ENCODE measurements at places on chromosomes 16 and 17. TPM values are rescaled to one million over a fixed set of nuclear protein-coding genes. Genes with fewer than 3 reads are reported as not detected.

DNA sequence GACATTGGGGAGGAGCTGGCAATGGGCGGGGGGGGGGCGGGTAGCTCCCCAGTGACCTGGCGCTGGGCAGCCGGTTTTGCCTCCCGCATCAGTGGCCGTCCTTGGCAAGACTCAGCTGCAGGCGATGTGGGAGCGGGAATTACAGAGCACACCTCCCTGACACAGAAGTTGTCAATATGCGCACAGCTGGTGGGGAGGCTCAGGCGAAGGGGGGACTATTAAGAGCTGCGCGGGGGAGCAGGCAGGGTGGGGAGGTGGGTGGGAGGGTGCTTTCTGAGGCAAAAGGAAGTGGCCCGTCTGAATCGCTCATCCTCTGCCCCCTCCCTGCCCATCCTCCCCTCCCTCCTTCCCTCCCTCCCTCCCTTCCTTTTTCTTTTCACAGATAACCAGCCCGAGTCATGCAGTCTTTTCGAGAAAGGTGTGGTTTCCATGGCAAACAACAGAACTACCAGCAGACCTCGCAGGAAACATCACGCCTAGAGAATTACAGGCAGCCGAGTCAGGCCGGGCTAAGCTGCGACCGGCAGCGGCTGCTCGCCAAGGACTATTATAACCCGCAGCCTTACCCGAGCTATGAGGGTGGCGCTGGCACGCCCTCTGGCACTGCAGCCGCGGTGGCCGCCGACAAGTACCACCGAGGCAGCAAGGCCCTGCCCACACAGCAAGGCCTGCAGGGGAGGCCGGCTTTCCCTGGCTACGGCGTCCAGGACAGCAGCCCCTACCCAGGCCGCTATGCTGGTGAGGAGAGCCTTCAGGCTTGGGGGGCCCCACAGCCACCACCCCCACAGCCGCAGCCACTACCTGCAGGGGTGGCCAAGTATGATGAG is 44.0 kb downstream of the SREBF1 start:
- DNase-seq: peak; percentile 64

DNA sequence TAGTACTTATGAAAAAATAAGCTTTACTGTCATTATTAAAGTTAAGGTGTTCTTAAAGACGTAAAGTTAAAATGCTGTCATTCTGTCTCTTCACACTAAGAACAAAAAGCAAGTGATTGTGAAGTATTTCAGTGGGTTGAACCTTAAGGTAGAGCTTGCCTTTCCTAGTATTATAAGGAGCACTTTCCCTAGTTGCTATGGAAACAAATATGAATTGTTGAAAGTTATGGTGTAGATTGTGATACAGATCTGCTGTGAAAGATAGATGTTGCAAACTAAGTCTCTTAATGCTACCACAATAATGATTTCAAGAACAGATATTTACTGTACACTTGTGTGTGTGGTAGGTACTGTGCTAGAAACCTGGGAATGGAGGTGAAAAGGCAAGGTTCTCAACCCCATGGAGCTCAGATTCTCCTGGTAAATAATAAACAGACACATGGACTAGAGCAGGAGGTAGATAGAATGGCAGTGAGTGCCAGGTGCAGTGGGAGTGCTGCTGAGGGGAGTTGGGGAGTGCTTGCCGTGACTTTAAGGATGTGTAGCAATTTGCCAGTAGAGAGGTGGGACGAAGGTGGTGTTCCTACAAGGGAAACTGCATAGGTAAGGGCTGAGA is 34.7 kb downstream of the MRTFB start:
- DNase-seq: no peak

GRCh38 chr16:23859713-23860269 is 24.0 kb downstream of the PRKCB start:
- DNase-seq: no peak

DNA sequence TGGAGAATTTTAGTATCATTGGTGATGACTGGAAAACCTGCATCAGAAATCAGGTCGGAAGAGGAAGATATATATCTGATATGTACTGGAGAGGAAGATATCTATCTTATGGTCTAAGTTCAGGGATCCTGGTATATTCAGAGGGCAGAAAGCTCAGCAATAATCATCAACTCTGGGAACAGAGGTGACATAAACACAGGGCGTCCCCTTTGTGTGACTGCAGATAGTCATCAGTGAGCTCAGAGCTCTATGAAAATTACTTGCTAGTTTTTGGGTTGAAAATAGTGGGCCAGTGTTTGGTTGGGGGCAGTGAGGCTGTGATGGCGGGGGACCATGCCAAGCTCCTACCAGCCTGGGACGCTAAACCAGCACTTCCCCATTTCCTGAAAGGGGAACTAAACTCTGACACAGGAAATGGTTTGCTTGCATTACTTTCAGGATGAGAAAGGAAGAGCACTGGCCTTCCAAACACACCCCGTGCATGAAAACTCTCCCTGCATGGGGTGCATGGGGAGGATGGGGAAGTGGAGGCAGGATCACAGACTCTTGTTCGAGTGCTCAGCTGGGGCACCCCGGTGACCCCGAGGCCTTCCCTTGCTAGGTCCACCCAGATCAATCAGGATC is 15.8 kb downstream of the NOD2 start:
- no peak for DNase-seq

- no peak for DNase-seq
These were observed 193.8 kb upstream of the TOX3 start for GRCh38 chr16:52740766-52741165.

Gene NKD1
- total RNA-seq: 3.3 TPM

- no peak for DNase-seq
These were observed 3.4 kb upstream of the MT2A start for GRCh38 chr16:56604966-56605365.

- DNase-seq: peak; percentile 51
These were observed 61.9 kb upstream of the CIBAR2 start for GRCh38 chr16:85173981-85174751.

GRCh38 chr17:13244513-13244912 is 226.7 kb upstream of the ELAC2 start:
- no peak for DNase-seq

Gene NEUROD2
- not detected for total RNA-seq

DNA sequence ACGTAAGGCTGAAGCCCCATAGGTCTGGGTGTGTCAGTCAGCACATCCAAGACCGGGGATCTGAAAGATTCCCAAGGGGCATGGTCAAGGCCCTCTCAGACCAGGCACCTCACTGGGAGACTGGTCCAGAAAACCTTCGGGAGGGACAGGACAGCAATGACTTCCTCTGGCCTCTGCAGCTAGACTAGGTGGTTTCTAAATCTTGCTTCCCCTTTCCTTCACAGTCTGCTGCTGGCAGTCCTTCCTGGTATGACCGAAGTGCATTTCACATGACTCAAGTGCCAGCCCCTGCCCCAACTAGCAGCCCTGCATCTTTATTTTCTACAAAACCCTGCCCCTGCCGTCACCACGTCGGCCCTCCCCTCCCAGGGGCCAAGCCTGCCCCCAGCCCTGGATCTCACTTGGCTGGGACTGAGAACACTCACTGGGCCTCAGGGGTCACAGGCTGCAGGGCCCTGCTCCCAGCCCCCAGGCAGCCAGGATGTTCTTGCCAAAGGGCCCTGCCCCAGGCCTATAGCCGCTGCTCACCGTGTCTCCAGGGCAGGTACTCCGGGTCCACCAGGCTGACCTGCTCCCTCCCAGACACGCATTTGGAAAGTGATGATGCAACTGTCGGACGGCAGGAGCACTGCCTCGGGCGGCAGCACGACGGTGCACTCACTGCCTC is 18.3 kb downstream of the POLR3K start:
- DNase-seq: no peak
